ENCODE measurements at places on chromosomes 1 and 21.

GRCh38 chr1:116228511-116228910, 117.3 kb downstream of the MAB21L3 start:
- no peak for DNase-seq
- no peaks in the 10 kb centered on the region for H3K27me3 ChIP-seq
- H3K4me3 ChIP-seq: no peak overlapping the region

DNA sequence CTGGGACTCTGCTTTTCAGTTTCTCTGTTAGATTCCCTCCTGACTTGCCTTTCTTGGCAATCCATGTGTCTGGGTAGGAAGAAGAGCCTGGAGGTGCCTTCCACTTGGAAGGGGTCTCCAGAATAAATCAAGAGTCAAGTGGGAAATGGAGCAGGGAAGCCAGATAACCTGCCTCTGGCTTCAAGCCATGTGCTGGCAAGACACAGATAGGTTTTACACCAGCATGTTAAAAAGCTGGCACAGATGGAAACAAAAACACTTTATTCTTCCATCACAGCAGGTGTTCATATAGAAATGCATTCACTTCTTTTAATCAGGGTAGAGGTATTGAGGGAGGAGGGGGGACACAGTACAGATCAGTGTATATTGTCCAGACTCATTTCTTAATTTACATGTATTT, 356.9 kb upstream of the RUNX1 start:
- peaks cover 7% of the 10 kb centered on the region for H3K4me1 ChIP-seq
- no peak overlapping the region for H3K27ac ChIP-seq
- no peaks in the 10 kb centered on the region for H3K36me3 ChIP-seq
- no peak for DNase-seq
- no peaks in the 10 kb centered on the region for H3K27me3 ChIP-seq

DNA sequence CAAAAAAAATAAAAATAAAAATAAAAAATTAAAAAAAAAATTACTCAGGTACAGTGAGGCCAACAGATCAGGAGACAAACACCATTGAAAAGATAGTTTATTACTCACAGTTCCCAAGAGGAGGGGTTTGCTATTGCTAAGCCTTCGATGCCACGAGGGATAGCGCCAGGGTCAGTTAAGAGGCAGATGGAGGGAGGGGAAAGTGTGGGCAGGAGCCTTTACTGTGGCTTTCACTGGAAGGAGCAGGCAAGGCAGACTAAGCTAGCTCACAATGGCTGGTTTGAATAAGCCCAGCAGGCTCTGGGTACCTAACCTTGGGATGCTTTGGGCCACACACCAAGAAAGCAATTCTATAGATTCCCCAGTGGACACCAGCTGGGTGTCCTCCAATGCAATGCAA, 12.7 kb upstream of the RNF187 start:
- H3K4me1 ChIP-seq: peaks cover 12% of the 10 kb centered on the region
- no peak overlapping the region for H3K27ac ChIP-seq
- peaks cover 77% of the 10 kb centered on the region for H3K27me3 ChIP-seq
- no peak overlapping the region for H3K4me3 ChIP-seq
- no peaks in the 10 kb centered on the region for H3K36me3 ChIP-seq

- no peak for DNase-seq
- no peaks in the 10 kb centered on the region for H3K36me3 ChIP-seq
- no peak overlapping the region for H3K4me3 ChIP-seq
Observed at GRCh38 chr1:185694081-185694480, 40.1 kb upstream of the HMCN1 start.

GRCh38 chr1:25876693-25877077, 1.2 kb upstream of the PAQR7 start:
- no peaks in the 10 kb centered on the region for H3K36me3 ChIP-seq
- DNase-seq: no peak
- no peak overlapping the region for H3K27ac ChIP-seq
- H3K27me3 ChIP-seq: peaks cover 28% of the 10 kb centered on the region

GRCh38 chr21:39874206-39874605, 7.0 kb downstream of the PCP4 start:
- H3K27ac ChIP-seq: no peak overlapping the region
- no peaks in the 10 kb centered on the region for H3K36me3 ChIP-seq
- H3K27me3 ChIP-seq: no peaks in the 10 kb centered on the region
- no peaks in the 10 kb centered on the region for H3K4me1 ChIP-seq
- no peak for DNase-seq

GRCh38 chr1:30754684-30755171, 2.8 kb downstream of the LAPTM5 start:
- H3K27ac ChIP-seq: no peak overlapping the region
- no peaks in the 10 kb centered on the region for H3K36me3 ChIP-seq
- DNase-seq: no peak
- no peaks in the 10 kb centered on the region for H3K27me3 ChIP-seq
- peaks cover 1% of the 10 kb centered on the region for H3K4me1 ChIP-seq

DNA sequence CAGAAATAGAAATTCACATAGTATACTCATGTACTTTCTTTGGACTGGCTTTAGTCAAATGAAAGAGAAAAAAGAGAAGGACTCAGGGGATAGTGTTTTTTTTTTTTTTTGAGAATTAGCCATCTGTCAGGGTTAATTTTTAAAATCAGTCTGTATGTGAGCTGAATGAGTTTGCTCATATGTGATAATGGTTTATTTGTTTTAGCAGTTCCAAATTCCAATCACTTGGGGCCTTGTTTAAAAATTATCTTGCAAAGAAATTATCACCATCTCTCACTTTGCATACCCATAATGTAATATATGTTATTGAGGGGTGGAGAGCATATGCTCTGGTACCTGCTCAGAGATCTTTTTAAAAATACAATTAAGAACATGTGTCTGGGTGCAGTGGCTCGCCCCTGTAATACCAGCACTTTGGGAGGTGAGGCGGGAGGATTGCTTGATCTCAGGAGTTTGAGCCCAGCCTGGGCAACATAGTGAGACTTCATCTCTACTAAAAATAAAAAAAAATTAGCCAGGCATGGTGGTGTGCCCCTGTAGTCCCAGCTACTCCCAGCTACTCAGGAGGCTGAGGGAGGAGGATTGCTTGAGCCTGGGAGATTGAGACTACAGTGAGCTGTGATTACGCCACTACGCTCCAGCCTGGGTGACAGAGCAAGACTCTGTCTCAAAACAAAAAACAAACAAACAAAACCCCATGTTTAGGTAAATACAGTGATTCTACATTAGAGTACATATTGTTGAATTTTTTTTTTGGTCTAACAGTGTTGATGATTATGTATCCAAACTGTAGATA, 19.7 kb downstream of the GNAI3 start:
- no peaks in the 10 kb centered on the region for H3K27me3 ChIP-seq
- peaks cover 29% of the 10 kb centered on the region for H3K4me1 ChIP-seq
- DNase-seq: no peak
- H3K27ac ChIP-seq: no peak overlapping the region
- no peak overlapping the region for H3K4me3 ChIP-seq
- no peaks in the 10 kb centered on the region for H3K36me3 ChIP-seq

GRCh38 chr1:171261336-171261735, 13.0 kb downstream of the FMO1 start:
- H3K4me1 ChIP-seq: peaks cover 24% of the 10 kb centered on the region
- no peak overlapping the region for H3K27ac ChIP-seq
- H3K4me3 ChIP-seq: no peak overlapping the region
- no peaks in the 10 kb centered on the region for H3K27me3 ChIP-seq

DNA sequence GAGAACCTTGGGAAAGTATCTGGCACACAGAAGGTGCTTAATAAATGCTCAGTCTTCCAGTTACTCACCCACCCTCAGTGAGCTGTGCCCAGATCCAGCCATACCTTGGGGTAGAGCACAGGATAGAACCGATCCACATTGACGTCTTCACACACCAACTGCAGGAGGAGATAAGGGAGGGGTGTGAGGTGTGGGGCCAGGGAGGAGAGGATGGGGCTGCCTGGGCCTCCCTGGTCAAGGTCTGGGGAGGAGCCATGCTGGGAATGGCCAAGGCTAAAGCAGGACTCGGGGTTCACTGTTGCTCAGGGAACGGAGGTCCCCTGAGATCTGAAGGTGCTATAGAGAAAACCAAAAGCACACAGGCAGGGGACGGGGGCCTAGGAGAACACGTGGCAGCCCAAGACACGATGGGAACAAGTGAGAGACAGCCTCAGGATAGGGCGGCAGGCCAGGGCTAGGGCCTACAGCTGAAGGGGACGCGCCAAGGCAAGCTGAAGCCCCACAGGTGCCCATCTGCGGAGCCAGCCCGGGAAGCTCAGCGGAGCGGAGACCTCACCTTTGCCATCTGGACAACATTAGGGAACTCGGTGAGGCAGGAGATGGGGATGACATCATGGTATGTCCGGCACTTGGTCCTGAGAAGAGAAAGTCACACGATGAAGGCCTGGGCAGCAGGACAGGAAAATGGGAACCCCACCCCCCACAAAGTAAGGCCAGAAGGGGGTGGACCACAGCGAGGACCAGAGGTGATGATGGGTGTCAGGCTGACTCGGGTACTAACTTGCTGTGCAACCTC, 55.9 kb downstream of the RAP1GAP start:
- no peaks in the 10 kb centered on the region for H3K36me3 ChIP-seq
- no peaks in the 10 kb centered on the region for H3K4me1 ChIP-seq
- H3K27me3 ChIP-seq: no peaks in the 10 kb centered on the region

DNA sequence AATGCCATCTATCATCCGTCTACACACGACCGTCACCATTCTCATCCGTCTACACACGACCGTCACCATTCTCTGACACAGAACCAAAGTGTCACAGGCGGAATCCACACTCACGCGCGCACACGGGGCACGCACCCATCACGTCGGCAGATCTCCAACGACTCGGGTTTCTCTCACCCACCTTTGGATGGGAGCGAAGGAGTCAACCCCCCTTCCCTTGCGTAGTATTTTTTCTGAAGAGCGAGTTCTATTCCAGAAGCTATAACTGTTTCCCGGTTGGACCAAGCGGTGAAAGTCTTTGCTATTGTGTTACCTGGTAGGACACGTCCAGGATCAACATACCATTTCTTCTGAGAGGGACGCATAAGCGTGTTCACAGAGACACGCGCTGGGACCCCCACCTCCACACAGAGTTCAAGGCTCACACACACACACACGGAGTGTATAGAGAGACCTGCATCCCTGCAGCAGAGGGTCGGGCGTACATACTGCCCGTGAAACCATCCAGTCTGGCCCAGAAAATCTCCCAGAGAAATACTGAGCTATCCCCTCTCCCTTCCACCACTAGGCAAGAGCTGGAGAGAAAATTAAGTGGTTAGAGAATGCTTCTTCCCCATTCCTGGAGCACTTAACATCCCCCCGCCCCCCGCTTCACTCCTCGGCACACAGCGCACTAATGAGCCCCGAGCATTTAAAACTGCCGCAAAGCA, 741 bp downstream of the DUSP10 start:
- H3K27me3 ChIP-seq: peaks cover 27% of the 10 kb centered on the region
- H3K36me3 ChIP-seq: no peaks in the 10 kb centered on the region
- peak; percentile 61 for DNase-seq
- peak overlapping the region; percentile 86 for H3K4me3 ChIP-seq
- H3K4me1 ChIP-seq: peaks cover 5% of the 10 kb centered on the region

DNA sequence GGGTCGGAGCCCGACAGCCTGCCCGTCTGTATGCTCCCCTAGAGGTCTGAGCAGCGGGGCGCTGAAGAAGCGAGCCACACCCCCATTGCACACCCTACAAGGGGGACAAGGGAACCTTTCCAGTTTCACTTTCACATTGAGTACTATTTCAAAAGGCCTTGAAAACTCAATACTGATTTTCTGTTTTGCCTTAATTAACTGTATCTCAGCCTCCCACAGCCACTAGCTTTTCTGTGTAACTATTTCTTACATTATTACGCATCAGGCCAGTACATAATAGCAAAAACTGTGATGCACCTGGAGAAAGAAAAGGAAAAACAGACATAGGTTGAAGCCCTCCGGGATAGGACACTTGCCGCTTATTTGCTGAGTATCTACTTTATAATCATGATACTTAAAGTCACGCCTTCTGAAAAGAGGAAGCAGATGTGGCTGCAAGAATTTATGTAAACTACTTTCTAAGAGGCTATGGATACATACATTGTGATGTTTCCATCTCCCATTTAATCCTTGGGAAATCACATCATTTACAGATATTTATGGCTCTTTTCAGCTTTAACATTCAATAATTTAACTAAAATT, 1719.5 kb downstream of the MRPL39 start:
- no peaks in the 10 kb centered on the region for H3K4me1 ChIP-seq
- no peaks in the 10 kb centered on the region for H3K27me3 ChIP-seq
- H3K4me3 ChIP-seq: no peak overlapping the region
- H3K36me3 ChIP-seq: no peaks in the 10 kb centered on the region
- no peak for DNase-seq

- peaks cover 40% of the 10 kb centered on the region for H3K4me1 ChIP-seq
- no peak overlapping the region for H3K4me3 ChIP-seq
- no peaks in the 10 kb centered on the region for H3K36me3 ChIP-seq
- peak overlapping the region; percentile 35 for H3K27ac ChIP-seq
Observed at GRCh38 chr1:47696737-47697441, 259.0 kb downstream of the FOXD2 start.

DNA sequence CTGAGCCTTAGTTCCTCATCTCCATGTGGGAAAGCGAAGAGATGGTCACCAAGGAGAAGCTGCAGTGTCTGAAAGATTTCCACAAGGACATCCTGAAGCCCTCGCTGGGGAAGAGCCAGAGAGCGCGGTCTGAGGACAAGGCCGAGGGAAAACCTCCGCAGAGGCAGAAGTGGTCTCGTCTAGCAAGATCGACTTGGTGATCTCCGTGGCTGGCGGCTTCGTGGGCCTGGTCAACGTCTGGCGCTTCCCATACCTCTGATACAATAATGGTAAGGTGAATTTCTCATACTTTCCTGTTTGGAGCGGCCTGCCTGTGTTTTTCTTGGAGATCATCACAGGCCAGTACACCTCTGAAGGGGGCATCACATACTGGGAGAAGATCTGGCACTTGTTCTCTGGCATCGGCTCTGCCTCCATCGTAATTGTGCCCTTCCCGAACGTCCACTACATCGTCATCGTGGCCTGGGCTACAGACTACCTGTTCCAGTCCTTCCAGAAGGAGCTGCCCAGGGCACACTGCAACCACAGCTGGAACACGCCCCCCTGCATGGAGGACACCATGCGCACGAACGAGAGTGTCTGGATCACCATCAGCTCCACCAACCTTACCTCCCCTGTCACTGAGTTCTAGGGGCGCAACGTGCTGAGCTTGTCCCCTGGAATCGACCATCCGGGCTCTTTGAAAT, 841.1 kb upstream of the TMPRSS15 start:
- no peak overlapping the region for H3K4me3 ChIP-seq
- H3K27ac ChIP-seq: no peak overlapping the region
- DNase-seq: no peak
- peaks cover 4% of the 10 kb centered on the region for H3K36me3 ChIP-seq
- H3K27me3 ChIP-seq: no peaks in the 10 kb centered on the region
- H3K4me1 ChIP-seq: no peaks in the 10 kb centered on the region

GRCh38 chr21:42063571-42064521, 7.3 kb upstream of the UMODL1 start:
- H3K27ac ChIP-seq: no peak overlapping the region
- H3K36me3 ChIP-seq: no peaks in the 10 kb centered on the region
- peak; percentile 39 for DNase-seq
- H3K27me3 ChIP-seq: no peaks in the 10 kb centered on the region
- H3K4me1 ChIP-seq: peaks cover 20% of the 10 kb centered on the region
- H3K4me3 ChIP-seq: no peak overlapping the region

- no peaks in the 10 kb centered on the region for H3K36me3 ChIP-seq
- DNase-seq: no peak
- no peaks in the 10 kb centered on the region for H3K4me1 ChIP-seq
- H3K27ac ChIP-seq: no peak overlapping the region
Observed at GRCh38 chr1:179803104-179803503, 60.0 kb downstream of the FAM163A start.

GRCh38 chr1:78645723-78646122, 3.9 kb upstream of the IFI44 start:
- H3K27ac ChIP-seq: no peak overlapping the region
- no peaks in the 10 kb centered on the region for H3K36me3 ChIP-seq
- H3K4me1 ChIP-seq: no peaks in the 10 kb centered on the region
- no peak overlapping the region for H3K4me3 ChIP-seq
- no peak for DNase-seq

GRCh38 chr1:196486346-196486745, 121.9 kb downstream of the KCNT2 start:
- no peak overlapping the region for H3K27ac ChIP-seq
- no peaks in the 10 kb centered on the region for H3K27me3 ChIP-seq
- no peak for DNase-seq
- peaks cover 1% of the 10 kb centered on the region for H3K36me3 ChIP-seq
